ENCODE measurements at places on chromosomes 6 and 20. TPM values are rescaled to one million over a fixed set of nuclear protein-coding genes. Genes with fewer than 3 reads are reported as not detected.

The TGM3 gene
- not detected for total RNA-seq

The WFDC5 gene
- not detected for total RNA-seq

The NRSN1 gene
- total RNA-seq = not detected

The NUP43 gene
- total RNA-seq = 20.0 TPM

The COL20A1 gene
- not detected for total RNA-seq

The TNXB gene
- total RNA-seq = 255 TPM

The SLC22A2 gene
- total RNA-seq = 0.11 TPM

The PRSS35 gene
- total RNA-seq = 0.11 TPM

The MYBL2 gene
- total RNA-seq = 45.0 TPM

The CDKN1A gene
- 340 TPM for total RNA-seq

The PPP1R14C gene
- total RNA-seq = 14.5 TPM

The ARFGEF3 gene
- total RNA-seq = under 0.01 TPM

The PNLDC1 gene
- total RNA-seq = not detected

The RFX6 gene
- not detected for total RNA-seq

The FOXO3 gene
- 73.0 TPM for total RNA-seq

The GFOD1 gene
- total RNA-seq = 17.7 TPM

The PRSS16 gene
- 10.2 TPM for total RNA-seq

The GLO1 gene
- 56.1 TPM for total RNA-seq

The NR2E1 gene
- not detected for total RNA-seq

The GNMT gene
- not detected for total RNA-seq

The HLA-DMA gene
- total RNA-seq = 3.1 TPM

The FOXQ1 gene
- total RNA-seq = not detected

The PI16 gene
- not detected for total RNA-seq

The SSTR4 gene
- total RNA-seq = 0.43 TPM

The GGTLC1 gene
- total RNA-seq = not detected

The SLC52A3 gene
- total RNA-seq = 0.11 TPM

The GSTA3 gene
- not detected for total RNA-seq

The DSN1 gene
- total RNA-seq = 11.7 TPM

The EXOC2 gene
- 17.3 TPM for total RNA-seq

The CCN2 gene
- total RNA-seq = 59.9 TPM

The DYNLT2 gene
- 0.98 TPM for total RNA-seq

The PPP1R3G gene
- total RNA-seq = 11.4 TPM

The MAS1 gene
- total RNA-seq = not detected

Measured in placental epithelial cell (primary cell).